ENCODE measurements at places on chromosomes 2 and 18. TPM values are rescaled to one million over a fixed set of nuclear protein-coding genes. Genes with fewer than 3 reads are reported as not detected.

The GALR1 gene
- not detected for total RNA-seq

The IL36G gene
- not detected for total RNA-seq

The SLC9A4 gene
- total RNA-seq, result 0.10 TPM

The GALNT5 gene
- not detected for total RNA-seq

The APOB gene
- total RNA-seq, result not detected

The MLPH gene
- not detected for total RNA-seq

The KRTCAP3 gene
- 5.0 TPM for total RNA-seq

The TMEM169 gene
- total RNA-seq, result 0.81 TPM

The KCNJ3 gene
- total RNA-seq, result not detected

The PLEK gene
- total RNA-seq, result 0.77 TPM

The PRSS56 gene
- total RNA-seq, result not detected

All from activated naive CD4-positive, alpha-beta T cell treated with anti-CD3 and anti-CD28 coated beads for 36 hours (primary cell).